ENCODE measurements at places on chromosomes 2 and 18.

DNA sequence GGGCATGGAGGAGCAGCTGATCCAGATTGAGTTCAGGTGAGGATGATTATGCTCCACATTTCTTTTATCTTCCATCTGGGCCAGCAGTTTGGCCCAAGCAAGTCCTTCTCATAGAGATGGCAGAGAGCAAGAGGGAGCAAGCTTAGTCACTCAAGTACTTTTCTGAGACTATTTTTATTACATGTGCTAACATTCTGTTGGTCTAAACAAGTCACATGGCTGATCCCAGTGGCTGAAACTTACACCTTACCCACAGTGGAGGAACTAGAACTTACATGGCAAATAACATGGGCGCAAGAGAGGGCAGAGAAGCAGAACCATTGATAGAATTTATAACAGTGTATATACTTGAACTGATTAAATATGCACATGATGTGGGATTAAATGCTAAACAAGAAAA lies 105.7 kb downstream of the KYNU start:
- no peak for DNase-seq

- no peak for DNase-seq
Observed at GRCh38 chr2:210188755-210189154, 17.5 kb upstream of the KANSL1L start.

DNA sequence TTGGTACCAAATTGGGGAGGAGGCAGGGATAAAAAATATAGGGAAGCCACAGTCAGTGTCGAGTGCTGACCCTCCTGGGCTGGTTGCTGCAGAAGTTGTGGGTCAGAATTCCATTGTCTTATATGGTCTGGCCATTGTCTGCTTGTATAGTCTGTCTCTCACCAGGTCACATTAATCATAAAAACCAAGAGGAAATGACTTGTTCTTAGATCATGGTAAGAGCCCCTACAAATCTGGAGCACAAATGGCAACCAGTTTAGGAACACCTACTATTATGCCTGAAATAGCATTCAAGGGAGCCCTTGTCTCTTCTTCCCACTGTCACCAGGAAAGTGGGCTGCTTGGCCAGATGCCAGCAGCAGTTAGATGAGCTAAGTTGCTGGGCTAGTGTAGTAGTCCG lies 119.7 kb upstream of the RMP24 start:
- peak; percentile 6 for DNase-seq

- no peak for DNase-seq
Observed at GRCh38 chr2:164840458-164840929, 1.1 kb downstream of the COBLL1 start.

- DNase-seq, result no peak
Observed at GRCh38 chr2:71206271-71206670, 20.6 kb downstream of the PAIP2B start.

GRCh38 chr2:151230627-151231140 lies 31.0 kb downstream of the RBM43 start:
- DNase-seq, result no peak

DNA sequence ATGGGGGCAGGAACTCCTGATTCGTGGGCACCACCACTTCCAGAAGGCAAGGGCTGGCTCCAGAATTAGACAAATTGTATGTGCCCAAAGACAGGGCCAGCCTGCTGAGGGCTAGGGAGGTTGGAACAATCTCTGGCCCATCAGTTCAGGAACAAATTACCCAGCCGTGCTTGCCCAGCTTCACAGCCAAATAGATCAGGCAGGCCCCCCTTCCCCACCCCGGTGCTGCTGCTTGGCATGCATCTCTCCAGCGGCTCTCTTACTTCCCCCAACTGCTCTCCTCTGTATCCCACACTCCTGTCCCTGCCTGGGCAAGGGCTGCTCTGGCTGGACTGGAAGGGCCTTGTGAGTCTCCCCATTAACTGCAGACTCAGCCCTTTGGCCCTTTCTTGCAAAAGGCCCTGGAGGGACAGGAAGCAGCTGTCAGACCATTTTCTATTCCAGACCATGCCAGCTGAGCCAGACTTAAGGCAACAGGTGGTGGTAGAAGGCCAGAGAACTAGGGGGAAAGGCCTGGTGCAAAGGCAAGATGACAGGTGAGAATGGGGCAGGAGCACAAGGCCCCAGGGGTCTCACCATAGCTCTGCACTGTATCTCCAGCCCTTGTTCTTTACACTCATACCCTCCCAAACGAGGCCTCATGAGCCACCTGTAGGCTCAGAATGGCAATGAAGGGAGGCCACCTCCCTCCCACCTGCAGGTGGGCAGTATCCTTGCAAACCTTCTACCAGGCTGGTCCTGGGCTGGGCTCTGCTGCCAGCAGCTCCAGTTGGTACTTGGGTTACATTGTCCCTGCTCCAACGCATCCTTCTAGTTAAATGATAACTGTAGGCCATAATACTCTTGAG lies 30.7 kb upstream of the ACAA2 start:
- DNase-seq, result no peak

- DNase-seq, result no peak
Observed at GRCh38 chr2:181517685-181518301, 60.6 kb downstream of the ITGA4 start.

DNA sequence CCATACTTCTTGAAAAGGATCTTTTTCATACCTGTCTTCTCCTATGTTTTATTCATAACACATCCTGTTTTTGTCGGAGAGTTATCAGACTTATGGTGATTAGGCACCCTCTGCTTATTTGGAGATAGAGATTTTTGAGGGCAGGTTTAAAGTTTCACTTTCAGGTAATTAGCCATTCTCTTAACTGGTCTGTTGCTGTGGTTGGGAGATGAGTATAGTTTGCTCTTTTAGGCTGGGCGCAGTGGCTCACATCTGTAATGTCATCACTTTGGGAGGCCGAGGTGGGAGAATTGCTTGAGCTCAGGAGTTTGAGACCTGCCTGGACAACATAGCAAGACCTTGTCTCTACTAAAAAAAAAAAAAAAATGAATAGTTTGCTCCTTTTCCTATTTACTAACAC lies 25.3 kb downstream of the SFTPB start:
- DNase-seq, result no peak

DNA sequence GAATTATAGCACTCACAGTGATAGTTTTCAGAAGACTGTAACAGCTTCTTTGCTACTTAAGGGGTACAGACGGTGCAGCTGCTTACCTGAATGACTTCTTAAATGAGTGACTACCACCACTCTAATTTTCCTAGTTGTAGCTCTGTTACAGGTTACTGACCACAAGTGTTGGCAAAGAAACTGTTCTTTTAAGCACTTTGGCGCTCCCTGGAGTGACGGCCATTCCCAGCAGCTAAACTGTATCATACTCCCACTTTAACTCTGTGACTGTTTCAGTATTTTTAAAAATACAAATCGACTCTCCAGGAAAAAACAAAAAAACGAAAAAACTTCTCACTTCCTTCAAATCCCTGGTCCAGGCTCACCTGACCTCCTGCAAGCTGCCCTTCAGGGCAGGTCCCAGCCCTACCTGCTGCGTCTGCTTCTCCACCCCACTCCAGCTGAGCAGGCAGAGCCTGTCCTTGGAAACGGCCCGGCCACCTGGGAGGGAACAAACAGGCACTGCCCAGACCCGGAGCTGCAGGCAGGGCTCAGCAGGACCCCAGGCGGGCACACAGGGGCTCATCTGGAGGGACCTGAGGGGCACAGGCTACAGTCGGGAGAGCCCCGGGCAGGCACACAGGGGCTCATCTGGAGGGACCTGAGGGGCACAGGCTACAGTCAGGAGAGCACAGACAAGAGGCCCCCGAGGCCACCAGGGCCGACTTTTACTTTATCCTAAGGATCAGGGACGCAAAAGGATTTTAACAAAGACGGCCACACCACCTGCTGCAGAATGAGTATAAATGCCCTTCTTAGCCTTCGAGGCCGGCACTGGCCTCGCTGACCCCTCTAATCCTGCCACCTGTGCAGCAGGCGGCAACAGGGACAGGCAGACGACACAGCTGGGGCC lies 24.5 kb downstream of the SLC66A2 start:
- DNase-seq, result no peak

DNA sequence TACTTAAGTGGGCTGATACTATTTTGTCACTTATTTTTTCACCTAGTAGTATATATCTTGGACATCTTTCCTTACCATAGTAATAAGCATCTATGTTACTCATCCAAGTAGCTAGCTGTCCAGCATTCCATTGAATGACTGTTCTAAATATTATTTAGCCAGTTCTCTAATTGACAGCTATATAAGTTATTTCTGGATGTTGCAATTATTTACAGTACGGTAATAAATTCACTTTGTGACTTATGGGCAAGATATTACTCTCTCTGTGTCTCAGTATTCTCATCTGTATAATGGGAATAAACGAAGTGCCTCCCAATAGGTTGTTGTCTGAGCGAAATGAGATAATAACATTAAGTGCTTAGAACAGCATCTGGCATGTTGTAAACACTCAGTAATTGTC lies 46.6 kb upstream of the AGAP1 start:
- no peak for DNase-seq

- no peak for DNase-seq
Observed at GRCh38 chr2:71410696-71411095, 42.7 kb upstream of the DYSF start.

DNA sequence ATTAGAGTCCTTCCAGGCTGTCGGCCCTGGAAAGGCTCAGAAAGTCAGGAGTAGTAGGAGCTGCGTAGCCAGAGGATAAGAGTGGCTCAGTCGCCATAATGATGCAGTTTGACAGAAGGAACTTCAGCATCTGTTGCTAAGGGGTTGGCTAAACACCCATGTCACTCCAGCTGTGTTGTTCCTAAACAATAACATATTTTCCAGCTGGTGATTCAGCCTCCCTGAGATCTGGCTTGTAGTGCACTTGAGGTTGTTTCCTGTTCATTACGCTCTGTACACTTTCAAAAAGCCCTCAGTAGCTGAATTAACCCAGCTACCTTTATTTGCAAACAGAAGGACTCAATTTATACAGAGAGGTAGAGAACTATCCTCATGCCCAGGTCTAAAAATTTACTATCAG lies 39.7 kb upstream of the EPAS1 start:
- no peak for DNase-seq

GRCh38 chr2:211367293-211367692 lies 810.9 kb downstream of the CPS1 start:
- no peak for DNase-seq
